ENCODE measurements at places on chromosomes 7 and 10.

GRCh38 chr10:79050896-79051555 lies 17.7 kb upstream of the ZMIZ1 start:
- DNase-seq, result no peak

DNA sequence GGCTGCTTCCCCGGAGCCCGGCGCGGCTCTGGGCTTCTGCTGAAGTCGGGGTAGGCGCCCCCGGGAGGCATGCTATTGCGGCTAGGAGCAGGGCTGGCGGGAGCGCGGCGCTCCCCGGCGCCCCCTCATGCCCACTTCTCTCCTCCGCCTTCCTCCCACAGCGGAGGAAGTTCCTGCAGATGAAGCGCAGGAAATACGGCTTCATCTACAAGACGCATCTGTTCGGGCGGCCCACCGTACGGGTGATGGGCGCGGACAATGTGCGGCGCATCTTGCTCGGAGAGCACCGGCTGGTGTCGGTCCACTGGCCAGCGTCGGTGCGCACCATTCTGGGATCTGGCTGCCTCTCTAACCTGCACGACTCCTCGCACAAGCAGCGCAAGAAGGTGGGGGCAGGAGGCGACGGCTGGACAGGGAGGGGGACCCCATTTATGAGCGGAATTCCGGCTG lies 479 bp downstream of the CYP26A1 start:
- DNase-seq, result no peak

GRCh38 chr7:155814316-155815276 lies 2.3 kb upstream of the SHH start:
- DNase-seq, result no peak

DNA sequence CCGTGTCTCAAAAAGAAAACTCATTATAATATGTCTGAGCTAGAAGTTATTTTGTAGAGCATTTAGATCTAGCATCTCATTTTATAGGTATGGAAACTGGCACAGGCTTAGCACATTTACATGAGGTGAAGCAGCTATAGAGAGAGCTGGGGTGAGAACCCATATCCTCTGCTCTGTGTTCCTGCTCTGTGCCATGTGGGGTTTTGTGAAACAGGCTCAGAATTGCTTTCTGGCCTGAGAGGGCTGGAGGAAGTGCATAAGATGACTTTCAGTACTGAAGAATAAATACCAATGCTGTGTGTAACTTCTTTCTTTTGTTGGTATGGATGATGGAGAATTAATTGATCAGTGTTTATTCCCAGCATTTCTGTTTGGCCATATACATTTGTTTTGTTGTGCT lies 159.1 kb downstream of the LRRC4 start:
- no peak for DNase-seq

DNA sequence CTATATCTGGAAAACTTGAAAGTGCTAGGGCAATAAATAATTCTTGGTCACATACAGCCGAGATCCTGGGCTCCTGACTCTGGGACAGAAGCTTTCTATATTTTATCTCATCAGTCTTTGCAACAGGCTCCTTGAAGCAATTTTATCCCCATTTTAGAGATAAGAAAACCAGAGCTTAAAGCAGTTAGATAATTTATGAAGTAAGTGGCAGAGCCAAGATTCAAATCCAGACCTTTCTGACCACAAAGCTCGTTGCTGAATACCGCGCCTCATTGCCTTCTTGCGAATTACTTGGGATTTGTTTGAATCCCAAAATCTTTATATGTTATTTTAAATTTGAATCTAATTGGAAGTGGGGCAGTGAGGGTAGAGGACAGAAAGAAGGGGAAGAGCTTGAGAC lies 106.0 kb downstream of the TCF7L2 start:
- no peak for DNase-seq

DNA sequence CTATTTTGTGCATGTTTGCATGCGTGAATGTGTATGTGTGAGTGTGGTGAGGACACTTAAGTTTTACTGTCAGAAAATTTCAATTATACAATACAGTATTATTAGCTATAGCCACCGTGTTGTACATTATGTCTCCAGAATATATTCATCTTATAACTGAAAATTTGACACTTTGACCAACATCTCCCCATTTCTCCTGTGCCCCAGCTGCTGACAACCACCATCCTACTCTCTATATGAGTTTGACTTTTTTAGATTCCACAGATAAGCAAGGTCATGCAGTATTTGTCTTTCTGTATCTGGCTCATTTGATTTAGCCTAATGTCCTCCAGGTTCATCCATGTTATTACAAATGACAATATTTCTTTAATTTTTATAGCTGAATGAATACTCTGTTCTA lies 195.0 kb downstream of the GPR37 start:
- DNase-seq, result no peak

GRCh38 chr10:26314265-26315013 lies 97.9 kb downstream of the GAD2 start:
- no peak for DNase-seq

GRCh38 chr7:129780257-129780973 lies 168.9 kb downstream of the NRF1 start:
- DNase-seq, result peak; percentile 65

- no peak for DNase-seq
Observed at GRCh38 chr10:113858541-113858940, 4.1 kb downstream of the NHLRC2 start.

DNA sequence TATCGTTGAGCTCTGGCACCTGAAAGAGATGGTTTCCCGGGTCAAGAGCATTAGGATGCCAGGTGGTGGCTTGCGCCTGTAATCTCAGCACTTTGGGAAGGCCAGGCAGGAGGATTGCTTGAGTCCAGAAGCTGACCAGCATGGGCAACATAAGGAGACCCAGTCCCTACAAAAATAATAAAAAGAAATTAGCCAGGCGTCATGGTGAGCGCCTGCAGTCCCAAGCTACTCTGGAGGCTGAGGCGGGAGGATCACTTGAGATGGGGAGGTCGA lies 6.1 kb upstream of the KCP start:
- DNase-seq, result no peak

GRCh38 chr7:726854-727103 lies 280 bp downstream of the DNAAF5 start:
- DNase-seq, result no peak

DNA sequence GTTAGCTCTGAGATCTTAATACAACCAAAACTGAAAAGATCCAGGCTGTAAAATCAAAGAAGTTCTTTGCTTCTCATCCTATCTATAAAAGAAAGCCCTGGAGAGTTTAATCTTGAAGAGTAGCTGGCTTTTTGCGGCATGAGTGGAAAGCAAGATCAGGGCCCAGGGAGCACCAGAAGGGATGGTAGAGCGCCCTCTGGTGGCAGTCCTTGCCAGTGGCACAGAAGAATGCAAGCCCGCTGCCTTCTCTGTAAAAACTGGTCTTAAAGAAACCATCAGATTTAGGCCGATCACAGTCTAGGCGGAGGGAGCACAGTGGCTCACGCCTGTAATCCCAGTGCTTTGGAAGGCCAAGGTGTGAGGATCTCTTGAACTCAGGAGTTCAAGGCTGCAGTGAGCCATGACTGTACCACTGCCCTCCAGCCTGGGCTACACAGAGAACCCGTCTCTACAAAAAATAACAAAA lies 35.6 kb downstream of the CPN1 start:
- peak; percentile 85 for DNase-seq

- DNase-seq, result no peak
Observed at GRCh38 chr7:26197153-26198115, 3.1 kb downstream of the HNRNPA2B1 start.

GRCh38 chr7:135743907-135744731 lies 4.5 kb downstream of the FAM180A start:
- DNase-seq, result no peak

DNA sequence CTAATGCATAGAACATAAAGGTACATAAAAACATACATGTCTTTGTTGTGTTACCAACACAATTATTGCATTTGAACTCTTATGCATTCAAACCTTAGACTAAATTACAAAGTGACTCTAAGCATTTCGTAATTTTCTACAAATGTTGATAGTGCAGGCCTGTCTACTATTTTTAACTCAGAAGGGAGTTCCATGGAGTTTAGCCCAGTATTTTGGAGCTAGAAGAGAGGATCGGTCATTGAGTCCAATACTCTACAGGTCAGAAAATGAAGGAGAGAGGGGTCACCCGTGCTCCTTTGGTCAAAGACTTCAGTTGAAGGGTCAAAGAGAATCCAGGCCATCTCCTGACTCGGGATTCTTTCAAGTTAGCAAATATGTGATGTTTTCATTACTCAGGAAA lies 55.3 kb upstream of the SRRM3 start:
- no peak for DNase-seq

GRCh38 chr10:128684215-128684614 lies 558.0 kb upstream of the MKI67 start:
- no peak for DNase-seq

DNA sequence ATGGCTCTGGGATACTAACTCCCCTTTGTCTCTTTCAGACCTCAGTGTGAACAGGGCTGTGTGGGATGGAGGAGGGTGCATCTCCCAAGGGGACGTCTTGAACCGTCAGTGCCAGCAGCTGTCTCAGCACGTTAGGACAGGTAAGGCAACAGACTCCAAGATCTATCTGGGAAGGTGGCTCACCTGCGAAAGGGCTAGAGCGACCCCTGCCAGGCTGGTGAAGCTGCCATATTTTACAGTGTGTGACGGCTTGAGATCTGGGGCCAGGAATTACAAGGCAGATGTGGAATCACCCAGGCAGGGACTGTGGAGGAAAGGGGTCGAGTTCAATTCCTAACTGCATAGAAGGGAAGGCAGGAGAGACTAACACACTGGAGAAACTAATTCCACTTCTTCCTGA lies 11.2 kb downstream of the MUC17 start:
- no peak for DNase-seq

GRCh38 chr7:99452541-99452940 lies 13.4 kb downstream of the ATP5MF start:
- DNase-seq, result no peak

DNA sequence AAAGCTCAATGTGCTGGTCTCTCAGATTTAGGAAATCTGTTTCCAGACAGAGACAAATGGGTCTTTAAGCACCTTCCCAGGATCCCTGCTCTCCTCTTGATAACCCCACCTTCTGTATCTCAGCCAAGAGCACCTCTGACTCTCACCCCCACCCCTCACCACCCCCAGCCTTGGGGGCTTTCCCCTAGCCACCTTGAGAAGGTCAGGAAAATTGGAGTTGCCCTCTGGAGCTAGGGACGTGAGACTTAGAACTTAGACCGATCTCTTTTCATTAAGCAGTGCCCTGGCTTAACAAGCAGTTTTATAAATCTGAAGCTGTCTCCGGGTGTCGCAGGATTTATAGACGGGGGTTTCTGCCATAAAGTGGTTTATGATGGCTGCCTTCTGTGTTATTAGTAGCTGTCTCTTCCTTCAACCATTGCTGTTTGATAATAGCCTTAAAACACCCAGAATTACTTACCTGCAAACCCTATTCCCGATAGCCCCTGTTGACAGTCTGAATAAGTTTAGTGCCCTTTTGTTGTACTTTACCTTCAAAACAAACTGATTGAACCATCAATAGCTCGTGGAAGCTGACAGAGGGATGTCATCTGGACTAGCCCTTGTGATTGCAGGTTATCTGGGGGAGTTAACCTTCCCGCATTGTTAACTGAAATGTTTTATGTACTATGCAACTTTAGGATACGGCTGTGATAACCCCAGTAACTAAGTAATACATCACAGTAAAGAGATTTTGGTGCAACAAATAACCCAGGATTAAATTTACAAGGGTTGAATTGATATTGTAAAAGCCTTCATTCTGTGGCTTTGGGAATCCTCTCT lies 621.5 kb downstream of the LRMDA start:
- peak; percentile 61 for DNase-seq

All from renal pelvis (tissue), 12 donors.